Kidney capillary endothelial cell (primary cell): ENCODE measurements at places on chromosomes 2 and 18.

GRCh38 chr18:11570769-11571412, 38.5 kb upstream of the SLC35G4 start:
- DNase-seq = no peak

DNA sequence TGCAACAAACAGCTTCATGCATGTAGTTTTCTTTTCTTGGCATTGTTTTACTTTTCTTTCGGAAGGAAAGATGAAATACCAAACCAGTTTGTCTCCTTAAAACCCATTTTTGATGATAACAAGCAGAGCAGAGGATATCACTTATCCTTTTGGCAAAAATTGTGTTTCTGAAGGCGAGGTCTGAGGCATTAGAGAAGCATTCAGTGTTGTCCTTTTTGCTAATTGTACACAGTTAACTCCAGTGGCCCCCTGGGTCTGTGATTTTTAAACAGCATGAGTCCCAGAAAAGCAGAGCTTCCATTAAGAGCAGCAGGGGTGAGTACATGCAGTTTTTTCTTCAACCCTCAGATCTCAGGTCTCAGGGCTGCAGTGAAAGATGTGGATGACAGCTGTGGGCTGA, 41.3 kb downstream of the TTC39C start:
- no peak for DNase-seq

DNA sequence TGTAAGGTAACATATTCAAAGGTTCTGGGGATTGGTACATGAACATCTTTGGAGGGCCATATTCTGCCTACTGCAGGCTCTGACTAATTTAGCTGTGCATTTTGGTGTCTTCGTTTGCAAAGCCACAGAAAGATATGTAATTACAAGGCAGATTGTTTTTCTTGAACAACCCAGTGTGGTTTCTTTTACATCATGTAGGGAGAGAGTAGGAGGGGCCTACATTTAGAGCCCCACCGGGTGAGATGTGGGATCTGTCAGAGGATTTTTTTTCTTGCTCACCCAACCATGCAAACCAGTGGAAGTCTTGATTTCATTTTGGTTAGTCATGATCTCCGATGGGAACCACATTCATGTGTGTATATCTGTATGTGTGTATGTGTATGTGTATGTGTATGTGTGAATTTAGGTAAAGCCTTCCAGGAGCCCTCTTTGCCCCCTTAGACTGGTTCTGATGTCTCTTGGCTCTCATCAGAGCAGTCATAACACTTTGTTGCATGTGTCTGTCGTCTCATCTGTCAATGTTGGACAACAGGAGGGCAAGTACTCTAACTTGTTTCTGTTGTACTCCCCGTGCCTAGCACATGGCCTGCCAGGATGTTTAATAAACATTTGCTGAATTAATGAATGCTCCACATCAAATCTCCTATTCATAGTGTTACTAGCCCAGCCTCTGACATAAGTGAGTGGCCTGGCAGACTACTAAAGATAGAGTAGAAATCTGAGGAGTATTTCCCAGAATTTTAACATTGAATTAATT, 239.9 kb downstream of the MTX2 start:
- no peak for DNase-seq

DNA sequence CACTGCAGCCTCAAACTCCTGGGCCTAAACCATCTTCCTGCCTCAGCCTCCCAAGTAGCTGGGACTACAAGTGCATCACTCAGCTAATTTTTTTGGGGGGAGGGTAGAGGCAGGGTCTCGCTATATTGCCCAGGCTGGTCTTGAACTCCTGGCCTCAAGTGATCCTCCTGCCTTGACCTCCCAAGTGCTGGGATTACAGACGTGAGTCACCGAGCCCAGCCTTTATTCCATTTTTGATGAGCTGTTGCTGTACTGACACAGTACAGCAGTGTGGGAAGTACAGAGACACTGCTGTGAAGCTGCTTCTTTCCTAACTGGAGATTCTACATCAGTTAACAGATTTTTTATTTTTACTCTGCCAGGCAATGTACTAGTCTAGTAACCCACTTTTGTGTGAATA, 18.8 kb downstream of the PTRHD1 start:
- DNase-seq = no peak

GRCh38 chr2:210167227-210167626, 4.0 kb downstream of the KANSL1L start:
- no peak for DNase-seq

- no peak for DNase-seq
Measured at GRCh38 chr2:76469066-76469465, 758.4 kb upstream of the GCFC2 start.

- DNase-seq = no peak
Measured at GRCh38 chr2:101082998-101083397, 68.2 kb downstream of the TBC1D8 start.

DNA sequence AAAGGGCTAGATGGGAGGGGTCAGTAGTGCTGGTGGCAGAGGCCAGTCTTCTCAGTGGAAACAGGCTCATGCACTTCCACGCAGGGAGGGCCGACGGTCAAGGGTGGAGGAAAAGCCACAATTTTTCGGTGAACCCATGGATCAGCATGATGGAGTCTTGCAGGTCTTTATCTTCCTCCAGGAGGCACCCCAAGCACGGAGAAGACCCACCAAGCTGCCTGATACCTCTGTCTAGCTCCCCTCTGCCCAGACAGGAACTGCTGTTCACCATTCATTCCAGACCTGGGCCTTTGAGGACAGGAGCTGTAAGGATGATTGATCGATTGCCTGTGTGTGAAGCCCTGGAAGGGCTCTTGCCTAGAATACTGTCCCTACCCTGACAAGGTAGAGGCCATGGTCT, 2.8 kb upstream of the LRRFIP1 start:
- DNase-seq = no peak
